ENCODE measurements at places on chromosomes 3 and 15.

DNA sequence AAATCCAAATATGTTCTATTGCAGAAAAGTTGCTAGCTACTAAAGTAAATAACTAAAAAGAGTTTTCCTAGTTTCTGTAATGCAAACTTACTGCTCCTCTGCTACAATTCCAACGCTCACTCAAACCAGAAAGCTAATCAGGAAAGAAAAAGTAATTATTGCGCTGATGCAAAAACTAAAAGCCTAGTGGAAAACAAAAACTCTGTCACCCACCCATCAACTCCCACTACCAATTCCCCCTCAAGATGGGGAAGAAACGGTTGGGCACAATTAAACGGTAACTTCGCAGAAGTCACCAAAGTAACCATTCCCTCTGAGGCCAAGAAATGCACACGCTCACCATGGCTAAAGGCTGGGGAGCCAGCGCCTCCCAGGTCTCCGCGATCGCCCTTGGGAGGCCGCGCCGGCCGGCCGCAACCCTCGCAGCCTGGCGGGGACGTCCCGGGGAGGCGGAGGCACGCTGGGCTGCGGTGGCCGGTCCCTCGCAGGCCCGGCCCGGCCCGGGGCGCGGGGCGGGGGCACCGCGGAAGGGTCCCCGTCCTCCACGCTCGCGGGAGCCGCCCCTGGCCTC lies 684 bp downstream of the SLTM start:
- DNase-seq: no peak

GRCh38 chr15:20645956-20646355 lies 104.4 kb upstream of the GOLGA6L6 start:
- no peak for DNase-seq

DNA sequence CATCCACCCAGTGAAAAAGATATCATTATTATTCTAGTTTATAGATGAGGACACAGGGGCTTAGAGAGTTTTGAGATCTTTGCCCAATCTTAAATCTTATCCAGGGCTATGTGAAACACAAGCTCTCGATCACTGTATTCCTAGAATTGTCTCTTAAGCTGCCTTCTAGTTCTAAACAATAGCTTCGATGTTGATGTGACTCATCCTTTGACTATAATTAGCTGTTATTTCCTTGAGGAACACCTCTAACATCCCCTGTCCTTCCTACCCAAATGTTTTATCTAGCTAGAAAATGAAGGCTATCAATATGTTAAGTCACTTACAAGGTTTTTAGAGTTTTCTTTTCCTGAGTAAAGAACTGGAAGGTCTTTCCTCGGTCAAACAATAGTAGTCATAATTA lies 83.1 kb upstream of the STAC start:
- DNase-seq: no peak

DNA sequence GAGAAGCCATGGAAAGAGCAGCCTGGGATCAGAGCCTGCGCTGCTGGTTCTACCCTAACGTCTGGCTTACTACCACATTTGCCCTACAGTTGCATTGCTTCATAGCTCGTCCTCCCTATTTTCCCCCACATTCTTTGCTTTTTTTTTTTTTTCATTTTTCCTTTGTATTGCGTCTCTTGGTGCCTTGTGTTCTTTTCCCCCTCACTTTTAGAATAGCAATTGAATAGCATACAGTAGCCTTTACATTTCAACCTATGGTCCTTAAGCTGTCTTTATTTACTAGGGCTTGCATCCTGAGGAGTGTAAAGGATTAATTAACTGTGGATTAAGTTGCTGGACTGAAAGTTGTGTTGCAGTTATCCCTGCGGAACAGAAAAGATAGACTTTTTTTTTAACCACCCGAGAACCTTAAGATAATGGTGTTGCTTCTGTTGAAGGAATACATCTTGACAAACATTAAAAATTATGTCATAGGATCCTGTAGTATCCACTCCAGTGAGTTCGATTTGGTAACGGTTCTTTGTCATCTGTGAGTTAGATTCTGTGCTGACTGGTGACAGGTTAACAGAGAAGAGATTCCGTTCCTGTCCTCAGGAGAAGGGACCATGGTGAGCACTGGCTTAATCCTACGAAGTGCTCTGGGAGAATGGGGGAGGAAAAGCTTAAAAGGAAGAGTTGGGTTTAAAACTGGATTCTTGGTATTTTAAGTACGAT lies 417.4 kb upstream of the NAALADL2 start:
- DNase-seq: peak; percentile 31

DNA sequence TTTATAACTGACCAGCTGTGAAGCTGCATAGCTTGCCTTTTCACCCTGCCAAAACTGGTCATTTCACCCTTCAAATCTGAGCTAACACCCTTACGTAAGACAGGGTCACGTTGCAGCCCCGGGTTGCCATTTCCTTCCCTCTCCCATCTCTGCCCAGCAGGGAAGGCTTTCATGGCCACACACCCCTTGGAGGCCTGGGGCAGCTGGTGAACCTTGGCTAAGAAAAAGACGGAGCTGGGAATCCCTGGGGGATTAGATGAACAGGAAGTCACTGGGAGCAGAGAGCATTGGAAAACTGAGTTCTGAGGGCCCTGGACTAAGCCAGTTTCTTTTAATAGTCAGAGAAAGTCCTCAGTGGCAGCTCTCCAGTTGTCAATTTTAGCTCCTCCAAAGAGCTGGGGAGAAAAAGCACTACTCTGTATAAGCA lies 67.8 kb downstream of the TTC23 start:
- DNase-seq: no peak

GRCh38 chr3:153513236-153513635 lies 351.2 kb downstream of the RAP2B start:
- no peak for DNase-seq

DNA sequence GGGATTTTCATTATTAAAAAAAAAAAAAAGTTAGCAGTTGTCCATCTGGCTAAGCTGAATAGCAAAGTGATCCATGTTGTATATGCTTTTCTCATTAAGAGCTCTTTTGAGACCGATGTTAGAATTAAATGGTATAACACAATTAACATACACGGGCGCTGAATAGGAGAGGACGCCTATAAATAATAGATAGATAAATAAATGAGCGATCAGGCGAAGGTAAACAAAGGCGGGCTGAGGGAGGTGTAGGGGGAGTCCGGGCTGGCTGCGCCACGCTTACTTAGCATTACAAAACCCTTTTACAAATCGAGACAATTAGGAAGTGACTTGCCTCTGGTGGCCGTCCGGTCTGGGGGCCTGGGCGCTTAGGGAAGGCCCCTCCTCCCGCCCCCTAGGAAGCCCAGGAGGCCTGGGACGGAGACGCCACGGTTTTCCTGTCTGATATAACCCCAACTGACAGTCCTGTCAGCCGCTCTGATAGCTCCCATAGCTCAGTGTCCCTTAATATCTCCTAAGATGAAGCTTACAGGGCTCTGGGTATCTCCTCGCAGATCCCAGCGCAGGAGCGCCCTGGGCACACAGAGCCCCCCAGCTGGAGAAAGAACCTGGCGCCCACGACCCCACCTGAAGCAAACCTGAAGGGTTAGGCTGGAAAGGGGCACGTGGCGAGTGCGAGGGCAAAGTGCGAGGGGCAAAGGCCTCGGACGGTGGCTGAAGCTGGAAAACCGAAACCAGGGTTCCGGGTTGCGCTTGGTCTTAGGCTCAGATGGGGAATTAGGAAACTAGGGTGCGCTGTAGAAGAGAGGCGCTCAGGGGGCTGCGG lies 3.6 kb downstream of the SOX14 start:
- no peak for DNase-seq

DNA sequence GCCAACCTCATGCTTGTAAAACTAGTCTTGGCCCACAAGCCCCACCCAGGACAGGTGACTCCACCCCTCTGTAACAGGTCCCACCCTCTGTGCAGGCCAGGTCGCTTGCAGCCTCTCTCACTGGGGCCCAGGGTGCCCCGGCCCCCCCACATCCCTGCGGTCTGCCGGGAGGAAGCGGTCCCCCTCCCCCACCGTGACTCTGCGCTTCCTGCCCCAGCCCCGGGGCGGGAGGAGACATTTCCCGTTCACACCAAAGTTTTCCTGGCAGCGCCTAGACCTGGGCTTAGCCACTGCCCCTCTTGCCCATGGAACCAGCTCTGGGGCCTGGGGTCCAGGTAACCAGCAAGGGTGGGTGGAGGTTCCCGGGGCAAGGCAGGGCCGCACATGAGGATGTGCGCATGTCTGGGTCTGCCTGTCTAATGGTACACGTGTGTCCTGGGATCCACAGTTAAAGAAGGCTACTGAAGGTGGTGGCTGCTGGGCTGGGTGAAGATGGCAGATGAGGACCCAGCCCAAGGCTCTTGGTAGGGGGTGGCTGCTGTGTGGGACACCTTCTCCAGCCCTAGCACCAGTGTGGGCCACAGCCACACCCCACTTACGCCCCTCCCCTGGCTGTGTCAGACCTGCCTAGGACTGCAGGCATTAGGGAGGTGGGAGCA lies 8.4 kb downstream of the NBEAL2 start:
- peak; percentile 46 for DNase-seq

- DNase-seq: no peak
Observed at GRCh38 chr3:9507586-9508578, 45.7 kb downstream of the LHFPL4 start.

GRCh38 chr3:81394651-81395524 lies 366.6 kb downstream of the GBE1 start:
- DNase-seq: no peak

DNA sequence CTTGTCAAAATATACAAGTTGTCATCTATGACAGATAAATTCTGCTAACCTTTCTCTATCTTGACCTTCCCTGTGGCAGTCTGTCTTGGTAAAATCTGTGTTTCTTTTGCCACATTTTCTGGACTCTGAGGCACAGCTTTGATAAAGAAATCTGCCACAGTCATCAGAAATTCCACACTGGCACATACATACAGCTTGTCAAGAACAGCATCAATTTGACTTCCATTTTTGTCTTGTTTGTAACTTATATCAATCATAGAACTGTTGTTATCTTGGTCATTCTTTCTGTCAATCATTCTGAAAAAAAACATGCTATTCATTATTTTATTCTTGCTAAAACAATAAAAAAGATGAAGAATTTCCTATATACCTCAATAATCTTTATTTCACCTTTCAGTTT lies 130.8 kb downstream of the VPS13C start:
- DNase-seq: no peak

- no peak for DNase-seq
Observed at GRCh38 chr3:56673781-56674457, 9.1 kb downstream of the TASOR start.

GRCh38 chr3:7000501-7000900 lies 139.6 kb downstream of the GRM7 start:
- DNase-seq: no peak

DNA sequence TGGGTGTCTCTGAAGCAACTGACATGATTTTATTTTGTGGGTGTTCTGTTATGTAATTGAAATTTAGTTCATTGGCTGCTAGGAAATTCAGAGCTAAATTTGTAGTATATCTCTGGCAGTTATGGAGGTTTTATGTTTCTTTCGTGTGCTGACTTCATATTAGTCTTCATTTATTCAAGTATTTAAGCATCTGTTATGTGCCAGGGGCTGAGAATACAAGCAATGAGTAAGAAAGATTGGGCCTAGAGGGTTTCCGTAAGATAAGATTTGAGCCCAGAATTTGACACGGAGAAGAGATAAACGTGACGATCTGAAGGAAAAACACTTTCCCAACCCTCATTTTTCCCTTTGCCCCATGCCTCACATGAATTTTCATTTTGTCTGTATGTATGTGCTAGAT lies 75.2 kb upstream of the ACKR4 start:
- DNase-seq: no peak

GRCh38 chr3:159114582-159114981 lies 312.7 kb downstream of the MFSD1 start:
- no peak for DNase-seq

GRCh38 chr3:13085846-13086179 lies 12.6 kb upstream of the IQSEC1 start:
- DNase-seq: no peak

GRCh38 chr15:98876451-98877369 lies 130.9 kb downstream of the PGPEP1L start:
- DNase-seq: peak; percentile 41

DNA sequence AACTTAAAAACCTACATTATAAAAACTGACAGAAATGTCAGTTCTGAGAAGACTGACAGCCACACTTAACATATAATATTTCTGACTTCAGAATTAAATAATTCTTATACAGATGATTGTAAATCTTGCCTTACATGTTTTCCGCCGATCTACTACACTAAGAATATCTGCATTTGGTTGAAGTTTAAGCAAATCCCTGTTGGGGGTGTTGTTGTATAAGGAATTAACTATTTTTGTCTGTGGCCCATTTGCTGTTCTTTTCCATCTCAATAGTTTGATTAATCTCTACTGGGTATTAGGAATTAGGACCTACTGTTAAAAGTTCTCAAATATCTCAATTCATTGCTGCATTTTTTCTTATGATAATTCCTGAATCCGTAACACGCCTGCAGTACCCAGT lies 838.3 kb upstream of the ROBO1 start:
- no peak for DNase-seq

DNA sequence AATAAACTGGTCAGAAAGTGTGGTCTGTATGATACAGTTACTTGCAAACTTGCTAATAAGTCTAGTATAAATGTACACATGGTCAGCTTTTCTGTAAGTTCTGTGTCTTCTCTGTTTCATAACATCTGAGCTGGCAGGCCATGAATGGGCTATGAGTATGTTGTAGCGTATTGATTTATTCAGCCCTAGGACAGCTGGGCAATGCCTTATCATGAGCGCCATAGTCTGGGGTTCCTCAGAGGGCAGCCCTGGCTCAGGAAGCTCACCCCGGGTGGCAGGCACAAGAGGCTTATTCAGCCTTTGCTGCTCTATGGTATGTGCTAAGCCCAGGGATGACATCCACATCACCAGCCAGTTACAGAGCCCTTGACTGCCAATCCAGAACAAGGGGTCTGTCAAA lies 50.7 kb upstream of the CCR2 start:
- DNase-seq: no peak

GRCh38 chr15:37995461-37996347 lies 61.3 kb downstream of the TMCO5A start:
- DNase-seq: peak; percentile 78

DNA sequence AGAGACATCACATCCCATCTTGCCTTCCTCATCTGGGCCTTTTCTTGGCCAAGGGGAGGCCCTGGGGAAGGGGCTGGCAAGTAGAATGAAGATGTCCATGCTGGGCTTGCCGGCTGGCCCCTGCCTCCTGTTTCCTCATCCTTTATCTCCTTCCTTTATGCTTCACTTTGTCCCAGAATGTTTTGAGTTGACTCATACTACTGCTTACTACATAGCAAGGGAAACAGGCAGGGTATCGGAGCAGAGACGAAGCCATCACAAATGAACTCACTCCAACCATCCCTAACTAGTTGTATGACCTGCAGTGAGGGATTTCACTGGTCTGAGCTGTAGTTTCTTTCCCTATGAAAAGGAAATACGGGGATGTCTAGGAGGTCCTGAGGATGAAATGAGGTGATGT lies 66.0 kb downstream of the CHDH start:
- no peak for DNase-seq

GRCh38 chr3:133944181-133944580 lies 48.5 kb upstream of the RAB6B start:
- peak; percentile 47 for DNase-seq

DNA sequence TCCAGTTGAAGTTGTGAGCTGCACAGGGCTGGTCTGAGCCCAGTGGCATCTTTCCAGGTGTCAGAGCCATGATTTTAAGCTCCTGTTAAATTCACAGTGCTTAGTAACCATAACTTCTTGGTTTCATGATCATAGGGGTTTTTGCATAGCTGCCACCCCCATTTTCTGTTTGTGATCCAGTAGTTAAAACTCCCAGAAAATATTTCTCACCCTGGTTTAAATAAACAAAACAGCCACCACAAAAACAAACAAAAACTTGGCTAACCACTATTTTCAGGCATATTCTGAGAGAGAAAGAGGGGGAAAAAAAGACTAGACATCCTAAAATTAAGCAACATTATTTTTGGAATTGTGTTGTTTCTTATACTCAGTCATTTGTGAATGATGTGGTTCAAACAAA lies 175.3 kb downstream of the IGF1R start:
- DNase-seq: no peak
